Adipocyte (in vitro differentiated cells): ENCODE measurements at places on chromosomes 4 and X.

GRCh38 chr4:86565651-86566050 is 28.5 kb upstream of the PTPN13 start:
- DNase-seq = no peak

DNA sequence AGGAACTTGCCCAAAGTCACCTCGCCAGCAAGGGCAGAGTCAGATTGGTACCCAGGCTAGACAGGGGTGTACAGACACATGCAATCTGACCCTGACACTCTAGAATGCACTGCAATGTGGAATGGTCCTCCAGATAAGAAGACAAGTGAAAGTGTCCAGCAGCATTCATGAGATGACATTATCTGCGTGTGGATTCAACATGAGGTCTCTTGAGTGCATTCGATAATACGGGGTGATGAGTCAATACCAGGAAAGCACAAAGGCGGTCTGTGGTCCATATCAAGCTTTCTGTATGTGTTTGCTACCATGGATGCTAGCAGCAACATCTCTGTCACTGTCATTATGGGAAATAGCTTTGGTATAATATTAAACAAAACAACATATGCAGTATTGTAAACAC is 6.8 kb upstream of the XAGE3 start:
- DNase-seq = no peak

DNA sequence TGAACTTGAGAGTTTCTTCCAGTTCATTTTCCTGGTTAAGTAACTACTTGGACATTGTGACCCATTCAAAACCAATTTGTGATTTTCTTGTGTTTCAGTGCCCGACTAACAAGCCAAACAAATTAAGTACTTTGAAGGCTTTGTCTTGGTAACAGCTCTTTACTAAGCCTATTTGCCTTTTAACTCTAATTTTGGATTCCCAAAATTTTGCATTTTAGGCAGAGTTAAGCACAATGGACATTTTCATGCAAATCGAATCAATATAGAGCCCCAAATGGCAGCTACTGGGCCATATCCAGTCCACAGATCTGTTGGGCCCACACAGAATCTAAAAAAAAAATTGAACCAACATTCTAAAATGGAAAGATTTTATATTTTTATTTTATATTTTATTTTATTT is 31.4 kb upstream of the CHRNA9 start:
- no peak for DNase-seq

- no peak for DNase-seq
Observed at GRCh38 chr4:174521800-174522182, 497 bp downstream of the HPGD start.

GRCh38 chr4:173801876-173802661 is 272.0 kb upstream of the HAND2 start:
- peak; percentile 28 for DNase-seq

DNA sequence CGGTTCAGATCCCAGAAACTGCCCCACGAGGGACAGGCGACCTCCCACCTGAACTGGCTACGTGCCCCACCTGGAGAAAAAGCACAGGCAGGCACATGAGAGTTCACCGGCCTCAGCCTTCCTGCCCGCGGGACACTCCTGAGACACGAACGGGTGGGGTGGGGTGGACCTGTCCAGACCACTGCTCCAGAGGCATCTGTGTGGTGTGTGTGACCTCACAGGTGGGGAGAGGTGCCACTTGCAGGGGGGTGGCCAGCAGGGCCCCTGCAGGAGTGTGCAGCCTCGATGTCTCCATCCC is 18.5 kb downstream of the NELFA start:
- no peak for DNase-seq

GRCh38 chr4:152680988-152681603 is 1.3 kb upstream of the TMEM154 start:
- DNase-seq = no peak

DNA sequence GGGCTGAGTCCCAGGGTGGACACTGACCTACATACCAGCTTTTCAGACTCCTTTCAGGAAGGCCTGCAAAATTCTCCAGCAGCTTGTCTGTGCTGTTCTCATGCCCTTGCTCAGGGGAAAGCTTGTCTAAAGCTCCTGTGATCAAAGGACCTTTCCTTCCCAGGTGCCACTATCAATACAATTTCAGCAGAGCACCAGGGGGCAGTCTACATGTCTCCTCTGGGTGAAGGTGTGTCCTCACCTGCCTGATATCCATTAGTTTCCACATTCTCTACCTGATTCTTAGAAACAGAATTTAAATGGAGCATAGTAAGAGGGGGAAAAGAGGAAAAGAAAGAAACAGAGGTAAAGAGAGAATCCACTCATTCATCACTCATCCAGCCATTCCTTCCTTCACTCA is 114.2 kb downstream of the PPARGC1A start:
- no peak for DNase-seq

DNA sequence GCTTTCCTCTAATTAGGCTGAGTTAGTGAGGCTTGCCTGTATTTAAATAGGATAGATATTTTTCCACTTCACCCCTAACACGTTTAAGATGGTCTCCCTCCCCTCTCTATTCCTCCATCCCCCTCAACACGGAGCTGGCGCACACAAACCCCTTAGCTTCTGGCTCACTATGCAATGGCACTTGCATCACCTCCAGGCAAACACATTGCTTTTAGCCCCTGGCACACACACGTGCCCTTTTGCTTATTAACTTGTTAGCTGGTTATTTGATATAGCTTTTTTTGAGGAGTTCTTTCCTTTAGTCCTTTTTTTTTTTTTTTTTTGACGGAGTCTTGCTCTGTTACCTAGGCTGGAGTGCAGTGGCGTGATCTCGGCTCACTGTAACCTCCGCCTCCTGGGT is 94.3 kb downstream of the HDAC8 start:
- no peak for DNase-seq
